Activated CD4-positive, CD25-positive, alpha-beta regulatory T cell (primary cell): ENCODE measurements at places on chromosomes 13 and 19.

DNA sequence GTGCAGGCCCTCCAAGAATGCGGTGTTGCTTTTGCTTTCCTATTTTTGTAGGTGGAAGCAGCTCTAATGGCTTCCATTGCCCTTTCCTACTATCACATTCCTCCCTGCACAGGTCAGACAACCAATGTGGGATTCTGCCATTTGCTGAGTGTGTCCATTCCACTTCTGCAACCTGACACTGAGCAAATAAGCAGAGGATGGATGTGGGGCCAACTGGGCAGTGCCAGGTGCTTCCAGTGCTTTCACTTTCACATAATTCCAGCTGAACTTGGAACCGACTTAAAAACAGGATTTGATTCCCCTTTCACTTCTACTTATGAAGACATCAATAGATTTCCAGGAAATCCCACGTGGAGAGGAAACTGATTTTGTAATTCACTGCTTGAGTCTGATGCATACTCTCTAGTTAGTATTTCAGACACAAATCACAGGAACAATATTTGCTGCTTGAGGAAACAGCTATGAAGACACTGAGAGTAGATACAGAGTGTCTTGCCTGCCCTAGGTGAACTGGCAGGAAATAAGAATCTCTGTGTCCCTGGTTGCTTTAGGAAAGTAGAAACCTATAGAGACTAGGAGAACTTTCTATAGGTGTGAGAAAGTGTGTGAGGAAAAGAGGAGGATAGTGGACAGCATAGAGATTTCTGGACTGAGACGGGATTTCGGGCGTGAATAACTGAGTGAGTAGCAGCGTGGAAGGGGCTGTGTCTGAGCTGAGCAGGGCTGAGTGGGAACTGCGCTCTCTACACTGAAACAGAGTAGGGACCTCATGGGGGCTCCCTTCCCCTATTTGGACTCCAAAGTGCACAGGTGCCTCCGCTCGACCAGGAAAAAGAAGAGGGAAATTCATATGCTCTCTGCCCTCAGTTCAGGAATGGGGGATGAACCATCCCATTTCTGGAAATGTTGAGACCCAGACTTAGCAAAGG, 22.5 kb downstream of the LGALS16 start:
- no peak for DNase-seq

DNA sequence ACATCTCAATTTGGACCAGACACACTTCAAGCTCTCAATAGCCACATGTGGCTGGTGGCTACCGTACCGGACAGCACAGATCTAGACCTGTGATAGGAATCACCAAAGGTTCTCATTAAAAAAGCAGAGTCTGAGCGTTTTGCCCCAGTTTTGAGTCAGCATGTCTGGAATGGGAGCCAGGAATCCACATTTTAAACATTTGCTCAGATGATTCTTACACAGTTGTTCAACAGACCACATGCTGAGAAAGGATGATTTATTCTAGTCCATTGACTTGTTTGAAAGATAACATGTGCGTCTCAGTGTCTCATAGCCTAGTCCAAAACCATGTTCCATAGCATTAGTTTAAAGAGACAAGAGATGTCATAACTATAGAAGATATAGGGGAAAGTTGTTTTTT, 53.4 kb downstream of the FLT3 start:
- no peak for DNase-seq

GRCh38 chr13:49246850-49247642, 679 bp upstream of the CDADC1 start:
- DNase-seq = no peak

DNA sequence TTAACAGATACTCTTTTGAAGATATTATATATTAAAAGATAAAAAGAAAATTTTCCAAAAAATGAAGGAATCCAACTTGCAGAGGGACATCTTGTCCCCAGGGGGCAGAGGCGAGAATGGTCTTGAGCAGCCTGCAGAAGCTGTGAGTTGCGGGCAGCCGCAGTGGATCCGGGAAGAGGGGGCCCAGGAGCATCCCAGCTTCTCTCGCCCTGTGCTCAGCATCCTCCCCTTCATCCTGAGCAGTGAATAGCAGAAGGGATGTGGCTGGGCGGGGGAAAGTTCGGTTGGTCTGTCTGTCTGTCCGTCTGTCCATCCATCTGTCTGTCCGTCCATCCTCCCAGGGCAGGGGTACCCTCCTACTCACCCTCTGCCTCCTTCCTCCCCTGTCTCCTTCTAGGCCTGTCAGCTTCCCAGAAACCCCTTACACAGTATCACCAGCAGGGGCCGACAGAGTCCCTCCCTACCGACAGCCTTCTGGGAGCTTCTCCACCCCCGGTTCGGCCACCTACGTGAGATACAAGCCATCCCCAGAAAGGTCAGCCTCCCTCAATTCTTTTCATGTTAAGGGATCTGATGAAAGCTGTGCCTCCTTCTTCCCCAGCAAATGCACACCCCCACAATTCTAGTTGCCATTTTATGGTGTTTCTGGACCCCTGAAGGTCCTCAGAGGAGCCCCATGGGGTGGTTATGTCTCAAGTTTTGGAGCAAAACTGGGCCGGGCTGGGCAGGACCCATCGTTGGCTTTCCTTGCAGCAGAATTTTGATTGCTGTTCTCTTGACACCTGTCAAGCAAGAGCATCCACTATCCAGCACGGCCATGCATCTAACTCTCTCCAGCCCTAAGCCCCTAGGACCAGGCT, 81.6 kb downstream of the DPF1 start:
- DNase-seq = no peak

DNA sequence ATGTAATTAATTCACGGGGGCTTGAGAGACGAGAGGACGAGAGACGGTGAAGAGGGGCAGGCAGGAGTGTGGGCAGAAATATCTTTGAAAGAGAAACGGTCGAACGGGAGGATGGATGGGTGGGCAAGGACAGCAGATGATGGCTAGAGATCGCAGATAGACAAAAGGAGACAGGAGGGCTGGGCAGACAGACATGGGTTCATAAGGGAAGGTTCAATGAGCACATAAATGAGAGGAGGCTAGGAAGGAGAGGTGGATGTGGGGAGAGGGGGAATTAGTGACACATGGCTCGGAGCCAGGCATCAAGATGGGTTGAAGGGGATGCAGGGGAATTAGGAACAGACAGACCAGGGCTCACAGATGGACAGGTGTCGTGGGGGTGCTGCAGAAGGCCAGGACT, 1.1 kb downstream of the SYT3 start:
- DNase-seq = no peak

DNA sequence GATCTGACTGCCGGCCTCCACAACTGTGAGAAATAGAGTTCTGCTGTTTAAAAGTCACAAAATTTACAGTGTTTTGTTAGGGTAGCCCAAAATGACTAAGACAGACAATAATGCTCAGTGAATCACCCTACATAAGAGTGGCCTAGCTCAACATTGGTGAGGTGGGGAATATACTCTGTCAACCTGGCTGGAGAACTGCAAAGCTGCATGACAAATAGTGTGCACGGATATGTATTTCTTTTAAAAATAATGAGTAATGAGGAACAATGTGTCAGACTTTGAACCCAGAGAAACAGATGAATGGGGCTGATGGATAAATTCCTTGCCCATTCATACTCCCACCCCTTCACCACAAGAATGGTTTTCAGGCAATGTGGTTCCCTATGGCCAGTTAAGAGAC, 372.4 kb downstream of the SUCLA2 start:
- no peak for DNase-seq

GRCh38 chr13:26923824-26924605, 163.4 kb upstream of the GPR12 start:
- DNase-seq = no peak

GRCh38 chr13:80599765-80600164, 258.8 kb upstream of the SPRY2 start:
- DNase-seq = no peak

- DNase-seq = no peak
These were observed 25.4 kb downstream of the RAB20 start for GRCh38 chr13:110536006-110536693.

DNA sequence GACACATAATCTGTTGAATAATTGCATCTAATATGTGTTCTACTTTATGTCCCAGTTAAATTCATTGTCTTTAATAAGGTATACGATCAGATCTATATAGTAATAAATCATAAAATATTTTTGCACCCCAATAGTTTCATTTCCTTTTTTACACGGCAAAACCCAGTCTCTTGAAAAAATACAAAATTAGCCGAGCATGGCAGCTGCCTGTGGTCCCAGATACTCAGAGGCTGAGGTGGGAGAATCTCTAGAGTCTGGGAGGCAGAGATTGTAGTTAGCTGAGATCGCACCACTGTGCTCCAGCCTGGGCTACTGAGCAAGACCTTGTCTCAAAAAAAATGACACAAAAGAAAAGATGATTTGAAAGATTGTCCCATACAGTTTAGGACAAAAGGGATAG, 52.3 kb upstream of the PARP4 start:
- no peak for DNase-seq
